ENCODE measurements at places on chromosomes 2 and 18.

DNA sequence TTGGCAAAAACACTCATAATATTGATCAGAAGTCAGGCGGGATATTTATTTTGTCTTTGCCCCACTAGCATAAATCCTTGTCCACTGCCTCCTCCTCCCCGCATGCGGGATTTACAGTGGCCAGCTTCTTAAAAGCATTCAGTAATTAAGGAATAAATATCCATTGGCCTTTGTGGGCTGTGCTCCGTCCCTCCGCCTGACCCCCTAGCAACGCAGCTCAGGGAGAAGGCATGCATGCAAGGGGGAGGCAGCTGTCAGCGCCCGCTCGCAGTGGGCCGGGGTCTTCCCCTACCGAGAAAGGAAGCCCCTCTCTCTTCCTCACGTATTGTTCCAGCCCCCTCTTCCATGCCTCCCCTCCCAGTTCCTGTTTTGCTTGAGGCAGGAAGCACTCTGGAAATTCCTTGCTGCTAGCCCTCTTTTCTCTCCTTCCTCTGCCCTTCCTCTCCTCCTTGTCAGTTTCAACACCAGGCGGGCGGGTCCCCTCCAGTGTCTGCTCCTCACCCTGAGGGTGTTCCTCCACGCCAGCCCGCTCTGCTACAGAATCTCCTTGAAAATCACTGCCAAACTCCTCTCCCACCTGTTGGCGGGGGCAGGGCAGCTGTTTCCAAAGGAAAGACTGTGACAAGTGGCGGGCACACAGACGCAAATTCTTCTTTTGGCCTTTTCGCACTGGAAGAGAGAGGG, 60.1 kb downstream of the GBX2 start:
- H3K4me3 ChIP-seq = no peak overlapping the region
- H3K27me3 ChIP-seq = no peaks in the 10 kb centered on the region
- no peaks in the 10 kb centered on the region for H3K4me1 ChIP-seq
- H3K36me3 ChIP-seq = no peaks in the 10 kb centered on the region

- H3K27me3 ChIP-seq = no peaks in the 10 kb centered on the region
- H3K36me3 ChIP-seq = no peaks in the 10 kb centered on the region
- no peak for DNase-seq
These were observed 32.6 kb downstream of the MYL12B start for GRCh38 chr18:3294435-3295080.

DNA sequence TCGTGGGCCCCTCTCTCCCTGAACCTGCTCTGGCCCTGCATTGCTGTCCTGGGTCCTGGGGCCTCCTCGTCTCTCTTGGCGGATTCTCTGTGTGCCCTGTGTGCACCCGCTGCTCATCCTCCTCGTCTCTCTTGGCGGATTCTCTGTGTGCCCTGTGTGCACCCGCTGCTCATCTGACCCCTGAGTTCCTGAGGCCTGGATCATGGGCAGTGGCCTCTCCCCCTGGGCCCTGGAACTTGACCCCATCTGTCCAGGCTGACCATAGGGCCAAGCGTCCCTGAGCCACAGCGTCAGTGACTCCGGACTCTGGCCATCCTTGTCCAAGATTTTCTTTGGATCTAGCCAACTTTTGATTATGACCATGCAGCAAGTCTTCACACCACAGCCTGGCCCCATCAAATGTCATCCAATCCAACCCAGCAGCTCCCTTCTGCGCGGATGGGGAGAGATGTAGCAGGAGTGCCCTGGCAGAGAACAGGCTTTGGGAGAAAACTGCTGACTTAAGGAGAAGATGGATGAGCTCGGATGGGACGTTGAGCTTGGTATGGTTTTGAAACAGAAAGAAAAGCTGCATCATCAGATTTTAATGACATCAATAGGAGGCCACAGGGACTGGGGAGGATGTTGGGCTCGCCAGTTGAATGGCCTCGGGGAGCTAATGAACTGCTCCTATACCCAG, 455.1 kb upstream of the HS6ST1 start:
- H3K36me3 ChIP-seq = no peaks in the 10 kb centered on the region
- no peak overlapping the region for H3K4me3 ChIP-seq
- H3K27ac ChIP-seq = no peak overlapping the region
- DNase-seq = no peak
- no peaks in the 10 kb centered on the region for H3K27me3 ChIP-seq

GRCh38 chr2:9370746-9371145, 52.6 kb downstream of the ITGB1BP1 start:
- DNase-seq = no peak
- peaks cover 14% of the 10 kb centered on the region for H3K4me1 ChIP-seq
- no peak overlapping the region for H3K27ac ChIP-seq
- no peak overlapping the region for H3K4me3 ChIP-seq
- H3K36me3 ChIP-seq = no peaks in the 10 kb centered on the region

- no peak overlapping the region for H3K4me3 ChIP-seq
- peaks cover 35% of the 10 kb centered on the region for H3K4me1 ChIP-seq
- H3K36me3 ChIP-seq = no peaks in the 10 kb centered on the region
- no peaks in the 10 kb centered on the region for H3K27me3 ChIP-seq
- H3K27ac ChIP-seq = no peak overlapping the region
These were observed 63.6 kb downstream of the RBMS1 start for GRCh38 chr2:160430001-160430344.

- peaks cover 26% of the 10 kb centered on the region for H3K4me1 ChIP-seq
- H3K27ac ChIP-seq = no peak overlapping the region
- H3K36me3 ChIP-seq = peaks cover 80% of the 10 kb centered on the region
- no peaks in the 10 kb centered on the region for H3K27me3 ChIP-seq
- H3K4me3 ChIP-seq = no peak overlapping the region
These were observed 90.4 kb upstream of the EML6 start for GRCh38 chr2:54632733-54633692.

GRCh38 chr2:150608341-150608740, 120.9 kb upstream of the RND3 start:
- no peaks in the 10 kb centered on the region for H3K36me3 ChIP-seq
- H3K4me3 ChIP-seq = no peak overlapping the region
- no peak overlapping the region for H3K27ac ChIP-seq
- H3K27me3 ChIP-seq = no peaks in the 10 kb centered on the region

GRCh38 chr2:61220768-61221167, 58.8 kb downstream of the C2orf74 start:
- H3K4me1 ChIP-seq = no peaks in the 10 kb centered on the region
- no peaks in the 10 kb centered on the region for H3K27me3 ChIP-seq

- no peaks in the 10 kb centered on the region for H3K4me1 ChIP-seq
- DNase-seq = no peak
- H3K4me3 ChIP-seq = no peak overlapping the region
- no peaks in the 10 kb centered on the region for H3K27me3 ChIP-seq
- peaks cover 2% of the 10 kb centered on the region for H3K36me3 ChIP-seq
These were observed 31.0 kb upstream of the CYBRD1 start for GRCh38 chr2:171491292-171491691.

DNA sequence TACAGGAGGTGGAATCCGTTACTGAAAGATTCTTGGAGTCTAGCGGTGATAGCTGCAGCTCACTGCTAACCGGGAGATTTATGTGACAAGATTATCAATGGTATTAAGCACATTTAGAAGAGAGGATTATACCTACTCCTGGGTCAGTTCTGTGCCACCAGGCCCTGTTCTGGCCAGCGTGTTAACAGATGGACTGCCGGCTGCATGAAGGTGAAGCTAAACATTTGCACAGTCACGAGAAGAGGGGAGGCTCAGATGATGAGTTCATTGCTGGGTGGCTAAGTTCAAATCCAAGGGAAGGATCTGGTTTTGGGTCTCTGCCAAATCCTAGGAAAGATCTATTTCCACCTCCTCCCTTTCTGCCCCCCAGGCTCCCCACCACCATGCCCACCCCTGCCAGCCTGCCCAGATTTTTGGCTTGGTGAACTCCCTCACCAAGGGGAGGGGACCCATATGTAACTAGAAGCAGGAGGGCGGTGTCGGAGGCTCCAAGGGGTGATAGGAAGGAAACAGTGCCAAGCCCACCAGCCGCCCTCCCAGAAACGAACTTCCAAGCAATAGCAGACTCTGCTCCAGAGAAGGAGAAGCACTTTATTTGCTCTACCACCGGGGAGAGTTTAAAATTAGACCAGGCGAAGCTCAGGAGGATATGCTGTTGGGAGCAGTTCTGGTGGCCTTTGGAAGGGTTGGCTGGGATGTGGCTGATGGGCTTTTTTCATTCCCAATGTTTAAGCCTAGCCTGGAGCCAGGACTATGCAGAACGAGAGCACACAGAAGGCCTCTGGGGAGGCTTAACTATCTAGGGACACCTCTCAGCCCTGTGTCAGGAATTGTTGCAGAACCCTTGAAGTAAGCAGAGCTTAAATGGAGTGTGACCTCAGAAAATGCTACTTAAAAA, 200.5 kb downstream of the KLHL29 start:
- no peak overlapping the region for H3K4me3 ChIP-seq
- H3K27me3 ChIP-seq = no peaks in the 10 kb centered on the region
- no peak overlapping the region for H3K27ac ChIP-seq
- no peak for DNase-seq
- H3K4me1 ChIP-seq = no peaks in the 10 kb centered on the region

GRCh38 chr18:2597639-2598038, 26.3 kb downstream of the NDC80 start:
- no peak for DNase-seq
- H3K27me3 ChIP-seq = no peaks in the 10 kb centered on the region
- H3K27ac ChIP-seq = no peak overlapping the region

DNA sequence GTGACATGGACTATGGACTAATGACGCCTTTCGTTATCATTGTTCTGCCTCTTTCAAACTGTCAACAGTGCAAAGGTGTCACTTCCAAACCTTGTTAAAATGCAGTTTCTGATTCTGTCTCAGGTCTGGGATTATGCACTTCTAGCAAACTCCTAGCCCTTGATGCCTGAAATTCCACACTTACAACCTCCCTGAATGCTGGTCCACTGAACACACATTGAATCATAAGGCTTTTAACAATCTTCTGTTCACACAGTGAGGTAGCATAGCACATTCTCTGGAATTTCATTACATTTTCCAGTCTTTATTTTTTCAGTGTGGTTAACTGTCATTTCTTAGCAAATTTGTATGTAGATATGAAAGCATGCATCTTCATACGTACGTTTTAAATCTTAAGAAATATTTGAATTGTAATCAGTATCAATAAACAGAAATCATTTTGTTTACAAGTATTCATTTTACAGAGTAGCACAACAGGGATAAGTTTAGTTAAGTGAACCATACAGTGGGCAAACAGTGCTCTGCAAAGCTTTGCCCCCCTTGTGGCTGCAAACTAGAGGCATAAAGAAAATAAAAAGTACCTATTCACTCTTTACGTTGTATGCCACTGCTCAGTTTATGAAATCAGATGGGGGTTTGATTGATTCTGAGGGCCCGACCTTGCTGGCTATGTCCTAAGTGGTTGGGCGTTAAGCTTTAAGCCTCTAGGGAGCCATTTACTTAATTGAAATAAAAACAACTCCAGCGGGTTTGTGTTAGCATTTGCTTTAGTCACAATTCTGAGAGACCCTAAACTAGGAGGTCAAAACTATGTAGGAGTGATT, 250.8 kb downstream of the LRRTM1 start:
- H3K36me3 ChIP-seq = no peaks in the 10 kb centered on the region
- H3K27me3 ChIP-seq = no peaks in the 10 kb centered on the region
- H3K27ac ChIP-seq = no peak overlapping the region
- H3K4me3 ChIP-seq = no peak overlapping the region
- DNase-seq = no peak
- H3K4me1 ChIP-seq = no peaks in the 10 kb centered on the region

- no peaks in the 10 kb centered on the region for H3K4me1 ChIP-seq
- no peaks in the 10 kb centered on the region for H3K27me3 ChIP-seq
- no peak overlapping the region for H3K27ac ChIP-seq
- DNase-seq = no peak
- H3K36me3 ChIP-seq = no peaks in the 10 kb centered on the region
These were observed 16.5 kb upstream of the CERS6 start for GRCh38 chr2:168439536-168439935.

GRCh38 chr18:74589021-74589420, 8.6 kb upstream of the ZNF407 start:
- no peaks in the 10 kb centered on the region for H3K36me3 ChIP-seq
- no peaks in the 10 kb centered on the region for H3K4me1 ChIP-seq
- no peak overlapping the region for H3K27ac ChIP-seq
- H3K4me3 ChIP-seq = no peak overlapping the region
- DNase-seq = no peak

DNA sequence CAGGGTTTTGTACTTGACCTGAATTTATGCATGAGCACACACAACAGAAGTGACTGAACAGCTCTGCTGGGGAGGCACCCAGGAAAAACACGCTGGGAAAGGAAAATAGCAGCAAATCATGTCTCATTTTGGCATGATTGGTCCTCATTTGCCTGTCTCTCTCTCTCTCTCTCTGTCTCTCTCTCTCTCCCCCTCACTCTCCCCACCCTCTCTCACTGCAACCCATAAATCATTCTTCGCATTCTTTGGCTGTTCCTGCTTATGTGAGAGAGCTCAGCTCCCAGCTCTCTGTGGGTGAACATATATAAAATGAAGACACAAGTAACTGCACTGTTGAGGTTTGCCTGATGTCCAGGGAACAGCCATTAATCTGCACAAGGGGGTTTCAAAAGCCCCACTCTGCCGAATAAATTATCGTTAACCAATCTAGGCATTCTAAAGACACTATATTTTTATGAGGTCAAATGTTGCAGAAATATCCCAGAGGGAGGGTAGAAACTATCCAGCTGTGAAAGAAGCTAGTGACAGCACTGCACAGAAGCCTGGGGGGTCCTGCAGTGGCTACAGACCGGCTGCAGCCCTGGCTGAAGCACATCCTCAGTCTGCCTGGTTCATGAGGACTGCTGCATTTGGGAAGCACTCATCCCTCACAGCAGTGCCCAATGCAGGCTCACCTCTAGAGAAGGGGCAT, 260.3 kb downstream of the AFF3 start:
- peaks cover 50% of the 10 kb centered on the region for H3K4me1 ChIP-seq
- DNase-seq = no peak
- H3K4me3 ChIP-seq = no peak overlapping the region
- peaks cover 12% of the 10 kb centered on the region for H3K36me3 ChIP-seq
- H3K27me3 ChIP-seq = no peaks in the 10 kb centered on the region
